ENCODE measurements at places on chromosomes 6 and 20. TPM values are rescaled to one million over a fixed set of nuclear protein-coding genes. Genes with fewer than 3 reads are reported as not detected.

DNA sequence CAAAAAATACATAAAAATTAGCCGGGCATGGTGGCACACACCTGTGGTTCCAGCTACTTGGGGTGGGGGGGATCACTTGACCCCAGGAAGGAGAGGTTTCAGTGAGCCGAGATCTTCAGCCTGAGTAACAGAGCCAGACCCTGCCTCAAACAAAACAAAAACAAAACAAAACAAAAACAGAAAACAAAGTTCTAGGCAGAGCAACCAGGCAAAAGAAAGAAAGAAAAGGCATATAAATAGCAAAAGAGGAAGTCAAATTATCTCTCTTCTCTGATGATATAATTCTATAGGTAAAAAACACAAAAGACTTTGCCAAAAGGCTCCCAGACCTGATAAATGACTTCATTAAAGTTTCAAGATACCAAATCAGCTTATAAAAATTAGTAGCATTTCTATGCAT lies 446.9 kb downstream of the HAO1 start:
- no peak for DNase-seq

Gene GJA1
- total RNA-seq: 0.29 TPM

Gene PTGIS
- total RNA-seq: not detected

Gene NFATC2
- 15.7 TPM for total RNA-seq

Gene PLA2G7
- total RNA-seq: not detected

- DNase-seq: no peak
These were observed 458.7 kb upstream of the AGPAT4 start for GRCh38 chr6:161732594-161732993.

GRCh38 chr6:161922631-161923119 lies 648.8 kb upstream of the AGPAT4 start:
- DNase-seq: peak; percentile 44

Gene SYNDIG1
- not detected for total RNA-seq

GRCh38 chr20:6473197-6473596 lies 294.3 kb upstream of the BMP2 start:
- no peak for DNase-seq

Gene HLA-DOA
- 1.4 TPM for total RNA-seq

Gene HLA-DQA2
- not detected for total RNA-seq

Gene KHDC1L
- total RNA-seq: not detected

- no peak for DNase-seq
These were observed 440.8 kb downstream of the UTRN start for GRCh38 chr6:144725736-144726522.

DNA sequence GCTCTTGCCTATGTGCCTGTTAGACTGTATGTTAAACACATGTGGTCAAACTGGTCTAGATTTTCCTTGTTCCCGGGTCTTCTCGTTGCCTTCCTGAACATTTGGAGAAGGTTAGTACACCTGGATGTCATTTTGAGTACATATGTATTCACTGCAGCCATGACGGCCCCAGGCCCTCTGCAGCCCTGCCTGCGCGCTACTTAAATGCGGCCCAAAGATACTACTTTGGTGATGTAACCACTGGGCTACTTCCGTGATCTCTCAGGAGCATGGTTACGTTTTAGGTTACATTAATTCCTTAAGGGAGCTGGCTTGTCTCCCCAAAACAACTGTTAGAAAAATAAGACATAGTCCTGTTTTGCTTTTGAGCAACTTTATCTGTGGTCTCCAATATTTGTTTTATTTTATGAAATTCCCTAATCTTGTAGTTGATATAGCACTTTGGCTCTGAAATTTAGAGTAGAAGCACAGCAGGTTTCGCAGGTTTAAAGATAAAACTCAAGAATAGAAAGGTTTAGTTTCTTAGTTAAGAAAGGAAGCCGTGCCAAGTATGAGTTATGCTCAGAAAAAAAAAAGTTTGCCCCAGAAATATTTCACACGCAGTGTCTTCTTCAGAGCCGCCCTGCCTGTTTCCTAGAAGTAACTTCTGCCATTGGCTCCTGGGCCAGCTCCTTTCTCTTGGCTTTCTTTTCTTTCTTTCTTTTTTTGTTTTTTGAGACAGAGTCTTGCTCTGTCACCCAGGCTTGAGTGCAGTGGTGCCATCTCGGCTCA lies 38.1 kb downstream of the TIAM2 start:
- no peak for DNase-seq

DNA sequence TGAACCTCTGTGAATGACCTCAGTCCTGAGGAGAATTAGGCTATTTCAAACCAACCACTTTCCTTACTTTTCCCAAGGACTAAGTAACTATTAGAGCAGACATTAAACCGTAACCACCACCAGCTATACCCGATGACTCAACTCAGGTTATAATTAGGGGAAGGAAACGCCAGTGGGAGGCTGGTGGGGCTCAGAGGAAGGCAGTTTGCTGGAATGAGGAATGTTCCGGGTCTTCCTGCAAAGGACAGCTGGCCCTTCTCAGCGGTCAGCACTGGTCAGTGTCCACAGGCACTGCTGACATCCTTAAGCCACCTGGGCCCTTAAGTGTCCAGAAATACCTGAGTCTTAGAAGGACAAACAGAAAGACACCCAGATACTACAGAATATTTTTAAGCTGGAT lies 515.2 kb downstream of the MAFB start:
- no peak for DNase-seq

DNA sequence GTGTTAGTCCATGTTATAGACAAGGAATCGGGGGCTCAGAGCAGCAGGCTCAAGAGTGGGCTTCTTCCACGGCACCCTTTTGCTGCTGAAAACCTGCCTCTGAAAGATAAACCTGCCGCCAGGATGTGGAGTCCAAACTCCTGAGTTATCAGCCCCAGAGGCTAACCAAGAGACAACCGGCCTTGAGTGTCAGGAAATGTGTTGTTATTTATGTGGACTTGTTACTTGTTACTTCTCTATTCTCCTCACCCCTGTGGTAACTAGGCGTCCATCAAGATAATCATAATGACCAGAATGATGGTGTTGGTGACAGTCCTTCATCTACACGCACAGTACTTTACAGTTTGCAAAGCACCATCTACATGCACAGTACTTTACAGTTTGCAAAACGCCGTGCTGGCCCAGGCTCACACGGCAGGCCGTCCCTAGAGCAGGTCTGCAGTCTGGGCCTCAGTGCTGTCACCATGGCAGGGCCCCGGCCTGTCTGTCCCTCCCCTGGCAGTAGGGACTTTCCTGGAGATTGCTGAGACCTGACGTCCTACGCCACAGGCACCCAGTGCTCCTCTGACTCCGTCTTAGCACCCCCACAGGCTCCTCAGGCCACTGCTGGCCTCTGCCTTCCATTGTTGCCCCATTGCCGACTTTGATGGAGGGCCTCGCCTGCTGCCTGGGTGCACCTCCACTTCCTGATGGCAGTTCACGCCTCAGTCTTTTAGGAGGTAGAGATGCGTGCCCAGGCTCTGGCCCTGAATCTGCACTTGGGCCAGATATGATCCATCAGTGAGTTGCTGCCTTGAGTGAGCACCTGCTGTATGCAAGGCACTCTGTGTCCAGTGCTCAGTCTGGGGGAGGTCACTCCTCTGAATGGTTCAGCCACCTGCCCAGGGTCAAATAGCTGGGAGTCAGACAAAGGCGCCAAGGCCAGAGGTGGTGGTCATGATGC lies 9.1 kb upstream of the BPIFB4 start:
- DNase-seq: no peak

DNA sequence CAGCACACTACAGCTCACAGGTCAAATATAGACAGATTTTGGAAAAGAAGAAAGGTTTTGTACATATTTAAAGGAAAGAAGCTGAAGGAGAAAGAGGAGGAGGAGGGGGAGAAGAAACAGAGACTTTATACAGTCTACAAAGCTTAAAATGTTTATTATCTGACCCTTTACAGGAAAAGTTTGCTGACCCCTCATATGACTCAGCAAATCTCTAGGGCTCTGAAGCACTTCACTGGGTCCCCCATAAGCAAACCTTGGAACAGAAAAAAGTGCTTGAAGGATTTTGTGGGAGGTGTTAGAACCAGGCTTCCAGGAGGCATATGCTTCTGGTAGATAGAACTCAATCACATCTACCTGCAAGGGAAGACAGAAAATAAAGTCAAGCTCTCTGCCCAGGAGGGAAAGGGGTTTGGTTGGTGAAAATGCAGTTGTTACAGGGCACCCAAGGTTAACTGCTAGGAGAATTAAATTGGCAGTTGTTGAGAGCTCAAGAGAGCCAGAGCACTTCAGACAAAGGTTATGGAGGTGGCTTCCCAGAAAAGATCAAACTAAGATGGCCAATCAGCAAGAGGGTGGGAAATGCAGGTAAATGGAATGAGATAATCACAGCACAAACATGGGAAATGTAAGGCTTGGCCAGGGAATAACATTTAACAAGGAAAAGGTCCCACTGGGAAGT lies 207.4 kb upstream of the SGK1 start:
- no peak for DNase-seq

Gene HDGFL1
- total RNA-seq: not detected

Gene OVOL2
- total RNA-seq: not detected

GRCh38 chr6:90184334-90185298 lies 112.0 kb downstream of the BACH2 start:
- no peak for DNase-seq
